IgD-negative memory B cell (primary cell): ENCODE measurements at places on chromosomes 5 and 9. TPM values are rescaled to one million over a fixed set of nuclear protein-coding genes. Genes with fewer than 3 reads are reported as not detected.

The ANXA2R gene
- polyA plus RNA-seq: 42.9 TPM

The INSL4 gene
- not detected for polyA plus RNA-seq

The SH3PXD2B gene
- polyA plus RNA-seq: not detected

The OR1K1 gene
- polyA plus RNA-seq: not detected

The PCDHGA8 gene
- not detected for polyA plus RNA-seq

The PCDHA3 gene
- not detected for polyA plus RNA-seq

The DIPK1B gene
- 0.90 TPM for polyA plus RNA-seq

The ANKRD20A1 gene
- polyA plus RNA-seq: not detected

The TUT7 gene
- polyA plus RNA-seq: 26.2 TPM

The AGXT2 gene
- not detected for polyA plus RNA-seq

The DMRTA1 gene
- not detected for polyA plus RNA-seq

The GPR151 gene
- not detected for polyA plus RNA-seq

The CRB2 gene
- polyA plus RNA-seq: not detected

The TMOD1 gene
- polyA plus RNA-seq: 2.8 TPM

The NUTM2F gene
- not detected for polyA plus RNA-seq

The WDR38 gene
- not detected for polyA plus RNA-seq

The PCDHAC2 gene
- not detected for polyA plus RNA-seq

The ANKRD31 gene
- polyA plus RNA-seq: 0.10 TPM

The EQTN gene
- polyA plus RNA-seq: 0.35 TPM

The ZNF883 gene
- polyA plus RNA-seq: 1.2 TPM

The CYSTM1 gene
- polyA plus RNA-seq: 21.3 TPM

The LAMC3 gene
- not detected for polyA plus RNA-seq

The CCDC171 gene
- 0.18 TPM for polyA plus RNA-seq

The EFNA5 gene
- not detected for polyA plus RNA-seq

The PCDHB2 gene
- polyA plus RNA-seq: not detected

The ANKRD33B gene
- polyA plus RNA-seq: 1.5 TPM

The PAEP gene
- not detected for polyA plus RNA-seq

The TRIP13 gene
- polyA plus RNA-seq: 1.6 TPM
